Choroid plexus epithelial cell (primary cell): ENCODE measurements at places on chromosomes 16 and 17.

DNA sequence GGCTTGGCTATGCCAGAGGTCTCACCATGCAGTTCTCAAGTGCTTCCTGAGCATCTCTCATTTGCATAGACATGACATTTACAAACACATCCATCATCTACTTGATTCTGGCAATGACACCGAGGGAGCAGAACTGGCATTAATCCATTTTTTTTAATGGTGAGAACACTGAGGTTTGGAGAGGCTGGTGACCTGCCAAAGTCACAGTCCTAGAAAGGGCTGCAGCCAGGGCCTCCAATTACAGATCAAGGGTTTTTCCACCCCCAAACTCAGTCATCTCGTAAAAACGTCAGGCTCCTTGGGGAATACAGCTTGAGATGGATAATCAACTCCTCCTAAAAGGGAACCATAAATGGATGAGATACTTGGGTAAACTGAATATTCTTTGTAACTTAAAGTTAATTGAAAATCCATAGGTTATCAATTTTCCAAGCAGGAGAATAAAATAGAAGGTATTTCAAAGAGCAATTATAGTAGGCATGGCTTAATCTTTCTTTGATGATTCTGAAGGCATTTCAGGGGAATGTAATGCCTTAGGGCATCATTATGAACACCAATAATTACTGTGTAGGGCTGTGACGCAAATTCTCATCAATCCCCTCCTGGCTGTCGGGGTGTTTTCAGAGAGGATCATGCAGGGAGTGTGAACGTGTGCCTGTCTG is 9.4 kb upstream of the MEOX1 start:
- DNase-seq: no peak

- no peak for DNase-seq
These were observed 99.3 kb downstream of the NLK start for GRCh38 chr17:28141773-28142172.

- DNase-seq: no peak
These were observed 406.3 kb downstream of the NPIPA8 start for GRCh38 chr16:17930280-17930679.

DNA sequence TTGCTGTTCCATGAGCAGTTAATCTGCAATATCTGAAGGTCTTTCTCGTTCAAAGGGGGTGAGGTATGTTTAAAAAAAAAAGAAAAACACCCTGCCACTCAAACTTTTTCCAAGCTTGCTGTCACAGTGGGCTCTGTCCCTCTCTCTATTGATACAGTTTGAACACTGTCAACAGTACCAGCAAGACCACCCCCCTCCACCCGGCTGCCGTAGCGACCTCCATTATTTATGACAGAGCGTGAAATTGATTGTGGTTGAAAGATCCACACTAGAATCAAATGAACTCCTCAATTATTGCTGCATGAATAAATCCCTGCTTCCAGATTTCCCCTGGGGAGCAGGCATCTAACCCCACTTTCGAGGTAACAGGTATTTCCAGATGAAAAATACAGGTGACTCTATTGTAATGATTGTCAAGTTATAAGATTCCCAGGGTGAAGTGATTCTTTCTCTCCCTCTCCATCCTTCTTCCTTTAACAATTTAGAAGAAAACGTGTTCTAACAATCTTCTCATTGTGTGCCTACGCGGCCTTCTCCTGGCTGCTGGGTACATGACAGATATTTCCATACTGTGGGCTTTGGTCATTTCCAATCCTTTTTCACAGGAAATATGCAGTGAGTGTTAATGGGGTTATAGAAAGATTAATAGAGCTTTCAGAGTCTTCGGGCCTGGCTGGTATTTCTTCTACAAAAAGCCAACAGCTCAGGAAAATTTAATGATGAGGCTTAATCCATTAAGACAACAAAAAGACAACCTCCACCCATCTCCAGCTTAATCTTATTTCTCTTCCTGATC is 135.7 kb upstream of the C16orf82 start:
- DNase-seq: no peak

DNA sequence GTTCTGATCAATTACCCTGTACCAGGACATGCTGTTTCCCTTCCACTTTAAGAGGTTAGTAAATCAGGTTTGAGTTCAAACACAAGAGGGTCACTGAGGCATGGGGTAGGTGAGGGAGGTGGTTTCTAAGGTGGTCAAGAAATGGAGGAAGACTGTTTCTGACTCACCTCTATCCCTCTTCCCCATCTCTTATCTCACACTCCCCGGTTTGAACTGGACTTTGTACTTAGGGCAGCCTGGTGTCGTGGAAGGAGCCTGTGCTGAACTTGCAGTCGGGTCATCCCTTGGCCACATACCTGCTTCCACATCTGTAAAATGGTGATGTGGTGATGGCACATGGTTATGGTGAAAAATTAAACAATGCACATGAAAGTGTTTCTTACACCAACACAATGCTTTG is 17.2 kb upstream of the TMEM98 start:
- DNase-seq: no peak

DNA sequence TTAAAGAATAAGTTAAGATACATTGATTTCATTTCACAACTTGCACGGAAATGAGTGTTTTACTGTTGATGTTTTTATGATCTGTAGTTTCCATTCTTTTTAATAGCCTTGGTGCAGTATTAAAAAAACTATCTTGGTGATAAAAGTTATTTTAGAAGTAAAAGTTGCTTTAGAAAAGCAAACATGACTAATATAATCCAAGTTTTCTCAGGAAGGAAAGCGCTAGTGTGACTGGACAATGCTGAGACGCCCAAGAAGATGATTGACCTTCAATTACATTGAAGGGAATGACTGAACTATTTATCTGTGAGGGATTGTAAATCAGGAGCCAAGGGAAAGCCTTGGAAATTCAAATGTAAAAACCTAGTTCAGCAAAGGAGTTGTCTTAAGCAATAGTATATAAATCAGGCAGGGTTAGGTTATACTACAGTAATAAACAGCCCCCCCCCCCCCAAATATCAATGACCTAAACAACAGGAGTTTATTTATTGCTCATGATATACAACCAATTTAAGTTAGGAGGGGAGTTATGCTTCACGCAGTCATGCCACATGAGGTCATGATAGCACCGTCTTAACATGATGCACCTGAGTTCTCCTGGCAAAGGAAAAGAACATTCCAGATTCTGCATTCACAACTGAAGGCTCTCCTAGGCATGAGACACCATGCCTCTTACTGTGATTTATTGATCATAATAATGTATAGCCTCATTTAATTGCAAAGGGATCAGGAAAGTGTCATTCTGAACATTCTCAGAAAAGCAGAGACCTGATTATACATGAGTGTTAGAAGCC is 443.8 kb downstream of the CDH13 start:
- DNase-seq: no peak

DNA sequence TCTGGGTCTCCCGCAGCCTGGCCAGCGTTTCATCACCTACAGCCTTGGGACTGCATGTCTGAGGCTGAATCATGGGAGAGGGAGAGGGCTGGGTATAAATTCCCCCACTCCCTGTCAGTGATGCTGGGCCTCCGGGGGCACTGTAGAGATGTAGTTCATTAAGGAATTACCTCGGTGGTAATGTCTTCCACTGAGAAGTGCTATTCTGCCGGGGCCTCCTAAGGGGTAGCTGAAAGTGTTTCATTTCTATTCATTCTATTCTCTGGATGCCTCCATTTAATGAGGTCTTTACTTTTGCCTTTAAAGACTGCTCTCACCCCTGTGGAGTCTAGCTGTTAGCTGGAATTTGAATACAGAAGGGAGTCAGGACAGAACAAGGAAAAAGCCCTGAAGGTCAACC is 116.4 kb upstream of the HS3ST4 start:
- no peak for DNase-seq

- no peak for DNase-seq
These were observed 1.9 kb upstream of the CD68 start for GRCh38 chr17:7577327-7578199.

DNA sequence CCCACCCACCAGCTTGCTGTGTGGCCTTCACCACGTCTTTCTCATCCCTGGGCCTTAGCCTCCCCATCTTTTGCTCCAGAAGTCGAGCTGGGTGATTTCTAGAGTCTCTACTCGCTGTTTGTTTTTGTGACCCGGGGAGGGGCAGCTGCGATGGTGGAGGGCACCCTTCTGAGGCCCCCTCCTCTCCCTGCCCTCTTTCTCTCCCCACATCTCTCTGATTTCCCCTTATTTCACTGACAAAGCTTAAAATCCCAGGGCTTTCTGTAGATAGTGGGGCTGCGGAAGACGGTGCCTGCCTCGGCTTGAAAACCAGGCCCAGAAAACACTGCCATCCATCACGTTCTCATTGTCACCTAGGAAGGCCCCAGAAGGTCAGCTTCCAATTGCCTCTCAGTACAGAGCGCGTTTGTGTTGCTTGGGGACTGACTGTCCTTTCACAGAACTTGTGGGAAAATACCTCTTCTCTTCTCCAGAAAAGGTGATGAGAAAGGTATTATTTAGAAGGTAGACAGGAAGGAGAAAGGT is 95.1 kb downstream of the NTN1 start:
- DNase-seq: no peak

DNA sequence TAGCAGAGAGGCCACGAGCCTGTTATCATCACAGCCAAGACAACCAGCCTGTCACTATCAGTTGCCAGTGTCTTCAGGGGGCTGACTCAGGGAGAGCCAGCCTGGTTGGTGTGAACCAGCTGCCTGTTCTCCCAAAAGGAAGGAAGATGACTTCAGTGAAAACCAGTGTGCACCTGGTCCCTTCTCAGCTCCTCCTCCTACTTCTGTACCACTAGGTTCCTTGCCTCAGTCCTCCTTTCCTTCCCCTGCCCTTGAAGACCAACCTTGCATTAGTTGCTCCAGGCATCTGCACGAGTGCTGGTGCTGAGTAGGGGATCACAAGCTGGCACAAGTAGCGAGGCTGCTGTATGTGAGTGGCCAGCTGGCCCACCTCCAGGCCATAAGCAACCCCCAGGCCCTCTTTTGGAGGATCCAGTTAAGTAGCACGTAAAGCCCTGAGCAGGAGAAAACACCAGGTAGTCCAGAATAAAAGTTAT is 8.5 kb downstream of the TUBG1 start:
- DNase-seq: no peak

DNA sequence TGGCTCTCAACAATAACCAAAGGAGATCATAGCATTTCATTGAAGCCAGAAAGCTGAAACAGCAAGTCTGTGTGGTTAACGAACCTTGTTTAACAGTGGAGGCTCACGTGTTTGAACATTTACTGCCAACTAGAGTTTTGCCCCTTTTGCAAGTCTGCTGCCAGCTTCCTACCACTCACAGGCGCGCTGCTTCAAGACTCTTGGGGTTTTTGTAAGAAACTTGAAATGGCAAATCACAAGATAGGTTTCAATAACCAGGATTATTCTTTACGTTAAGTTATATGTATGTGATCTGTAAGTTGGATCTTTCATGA is 1.2 kb downstream of the SNTB2 start:
- DNase-seq: no peak

- peak; percentile 92 for DNase-seq
These were observed 10.3 kb upstream of the MSL1 start for GRCh38 chr17:40111221-40112128.

- no peak for DNase-seq
These were observed 990 bp downstream of the SLC5A11 start for GRCh38 chr16:24846548-24847357.

DNA sequence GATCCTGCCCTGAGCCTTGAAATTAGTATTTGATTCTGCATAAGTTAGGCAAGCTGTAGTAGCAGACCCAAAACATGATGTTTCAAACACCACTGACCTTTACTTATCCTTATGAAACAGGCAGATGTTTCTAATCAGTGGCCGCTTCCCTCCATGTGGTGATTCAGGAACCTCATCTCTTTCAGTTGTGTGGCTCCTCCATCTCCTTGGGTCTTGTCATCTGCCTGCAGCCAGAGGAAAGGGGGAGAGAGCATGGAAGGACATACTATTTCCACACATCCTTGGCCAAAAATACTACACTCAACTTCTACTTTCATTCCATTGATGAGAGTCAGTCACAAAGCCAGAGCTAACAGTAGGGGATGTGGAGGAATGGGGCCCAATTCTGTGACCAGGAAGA is 41.6 kb upstream of the IRX6 start:
- no peak for DNase-seq

DNA sequence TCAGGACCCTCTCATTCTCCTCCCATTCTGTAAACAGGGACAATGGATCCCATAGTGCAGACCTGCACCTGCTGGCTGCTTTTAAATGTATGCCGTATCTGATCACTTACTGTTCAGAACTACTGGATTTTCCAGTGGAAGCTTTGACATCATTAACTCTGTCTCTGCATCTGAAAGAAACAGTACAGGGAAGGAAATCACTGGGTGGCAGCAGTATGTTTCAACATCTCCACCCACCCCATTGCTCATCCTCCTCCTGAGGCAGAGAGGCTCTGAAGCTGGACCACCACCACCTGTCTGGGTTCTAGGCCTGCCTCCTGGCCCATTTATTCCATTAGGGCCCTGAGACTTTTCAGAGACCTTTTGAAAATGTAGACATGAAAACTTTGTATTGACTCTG is 2.6 kb downstream of the CCL15 start:
- no peak for DNase-seq

- no peak for DNase-seq
These were observed 6.2 kb upstream of the HEXIM2 start for GRCh38 chr17:45155483-45155882.

- DNase-seq: peak; percentile 97
These were observed 108.2 kb downstream of the SLC39A11 start for GRCh38 chr17:72984145-72984925.

DNA sequence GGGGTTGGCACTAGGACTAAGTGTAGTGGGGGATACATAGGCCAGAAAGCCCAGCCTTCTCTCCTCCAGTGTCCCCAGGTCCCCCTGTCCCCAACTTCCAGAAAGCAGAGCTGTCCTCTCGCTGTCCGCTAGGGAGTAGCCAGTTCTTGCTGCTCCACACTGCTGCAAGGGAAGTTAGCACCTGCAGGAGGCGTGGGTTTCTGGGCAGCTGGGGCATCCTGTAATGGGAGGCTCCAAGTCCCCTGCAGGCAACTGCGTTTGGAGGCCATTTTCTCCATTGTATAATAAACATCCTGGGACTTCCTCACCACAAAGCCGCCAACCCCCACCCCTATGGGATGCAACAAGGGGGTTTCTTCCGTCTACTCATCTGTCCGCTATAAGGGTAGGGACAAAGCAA is 1.7 kb downstream of the RPRML start:
- DNase-seq: peak; percentile 54

- DNase-seq: peak; percentile 63
These were observed 1.5 kb downstream of the MRPL10 start for GRCh38 chr17:47829870-47830269.

GRCh38 chr17:69367298-69367697 is 40.4 kb upstream of the ABCA5 start:
- DNase-seq: peak; percentile 6
